Adipose tissue (tissue), 3 donors: ENCODE measurements at places on chromosomes 16 and 17. TPM values are rescaled to one million over a fixed set of nuclear protein-coding genes. Genes with fewer than 3 reads are reported as not detected.

Gene OR4D1
- polyA plus RNA-seq: not detected

Gene ITGB3
- 4.4 TPM for polyA plus RNA-seq

Gene ABCA3
- 11.6 TPM for polyA plus RNA-seq

Gene GAST
- polyA plus RNA-seq: not detected

Gene IL34
- polyA plus RNA-seq: 3.0 TPM

Gene TRIM37
- 10.2 TPM for polyA plus RNA-seq

Gene SMIM36
- polyA plus RNA-seq: not detected

Gene SLC7A6
- 17.7 TPM for polyA plus RNA-seq

Gene BCL6B
- polyA plus RNA-seq: 23.0 TPM

Gene HAS3
- polyA plus RNA-seq: 1.1 TPM

Gene HASPIN
- polyA plus RNA-seq: 0.06 TPM

Gene PPL
- 44.6 TPM for polyA plus RNA-seq

Gene FSCN2
- polyA plus RNA-seq: 4.9 TPM

Gene ZNF629
- 6.2 TPM for polyA plus RNA-seq

Gene CARD14
- not detected for polyA plus RNA-seq

Gene CMTM1
- polyA plus RNA-seq: 0.67 TPM

Gene ITGAX
- 4.5 TPM for polyA plus RNA-seq

Gene ENPP7
- not detected for polyA plus RNA-seq

Gene ABCC11
- 0.49 TPM for polyA plus RNA-seq

Gene MC1R
- 2.7 TPM for polyA plus RNA-seq

Gene BEAN1
- polyA plus RNA-seq: 0.27 TPM

Gene MYO1C
- polyA plus RNA-seq: 339 TPM

Gene B4GALNT2
- 0.18 TPM for polyA plus RNA-seq

Gene UMOD
- not detected for polyA plus RNA-seq

Gene FBXO39
- 0.10 TPM for polyA plus RNA-seq

Gene B3GNT9
- polyA plus RNA-seq: 5.0 TPM

Gene EPN3
- polyA plus RNA-seq: 6.9 TPM

Gene SEPTIN12
- polyA plus RNA-seq: not detected

Gene JPH3
- not detected for polyA plus RNA-seq

Gene MMP15
- polyA plus RNA-seq: 44.5 TPM

Gene CACNG3
- not detected for polyA plus RNA-seq

Gene FKBP10
- 24.6 TPM for polyA plus RNA-seq

Gene SYNGR3
- polyA plus RNA-seq: 0.24 TPM

Gene C1QTNF8
- not detected for polyA plus RNA-seq

Gene EFCAB13
- polyA plus RNA-seq: 1.5 TPM

Gene MFAP4
- polyA plus RNA-seq: 117 TPM

Gene EVPL
- polyA plus RNA-seq: 0.59 TPM

Gene ZACN
- 1.3 TPM for polyA plus RNA-seq

Gene SYT17
- 1.7 TPM for polyA plus RNA-seq

Gene ABCC6
- polyA plus RNA-seq: 17.0 TPM

Gene CIAO2B
- 160 TPM for polyA plus RNA-seq

Gene TMC8
- 4.6 TPM for polyA plus RNA-seq
